ENCODE measurements at places on chromosomes 3 and 15.

DNA sequence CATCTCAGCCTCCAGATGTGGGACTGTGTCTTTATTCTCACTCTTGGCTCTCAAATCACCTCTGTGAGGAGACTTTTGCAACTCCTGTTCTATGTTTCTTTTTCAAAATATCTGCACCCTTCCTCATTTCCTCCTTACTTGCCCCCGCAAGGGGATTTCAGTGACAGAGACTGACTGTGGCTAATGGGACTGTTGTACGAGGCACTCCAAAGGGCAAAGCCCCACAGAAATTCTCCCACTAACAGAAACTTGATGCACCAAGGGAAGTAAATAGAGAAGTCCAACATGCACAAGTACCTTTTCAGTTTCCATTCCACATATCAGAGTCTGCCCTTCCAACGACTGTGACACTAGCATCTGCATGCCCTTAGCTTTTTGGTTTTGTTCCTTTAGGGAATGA is 69.7 kb downstream of the LRRK1 start:
- no peak for DNase-seq

- no peak for DNase-seq
These were observed 37.1 kb downstream of the PHC3 start for GRCh38 chr3:170144437-170144843.

GRCh38 chr3:124442463-124442862 is 287.8 kb upstream of the UMPS start:
- no peak for DNase-seq

DNA sequence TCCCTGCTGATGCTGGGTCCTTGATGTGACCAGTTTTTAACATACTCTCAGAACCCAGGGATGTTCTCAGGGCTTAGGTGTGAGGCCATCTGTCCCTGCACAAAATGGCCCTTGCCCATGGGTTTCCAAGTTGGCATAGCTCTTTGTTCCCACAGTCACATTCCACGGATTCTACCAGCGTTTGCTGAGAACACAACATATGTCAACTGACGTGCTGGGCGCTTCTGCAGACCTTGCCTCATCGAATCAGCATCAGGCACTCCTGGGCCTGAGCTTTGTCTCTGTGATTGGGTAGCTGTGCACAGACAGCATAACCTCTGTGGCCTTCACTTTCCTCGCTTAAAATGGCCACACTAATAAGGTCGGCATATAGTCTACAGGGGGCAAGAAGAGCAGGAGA is 69.0 kb downstream of the MGLL start:
- DNase-seq = no peak

DNA sequence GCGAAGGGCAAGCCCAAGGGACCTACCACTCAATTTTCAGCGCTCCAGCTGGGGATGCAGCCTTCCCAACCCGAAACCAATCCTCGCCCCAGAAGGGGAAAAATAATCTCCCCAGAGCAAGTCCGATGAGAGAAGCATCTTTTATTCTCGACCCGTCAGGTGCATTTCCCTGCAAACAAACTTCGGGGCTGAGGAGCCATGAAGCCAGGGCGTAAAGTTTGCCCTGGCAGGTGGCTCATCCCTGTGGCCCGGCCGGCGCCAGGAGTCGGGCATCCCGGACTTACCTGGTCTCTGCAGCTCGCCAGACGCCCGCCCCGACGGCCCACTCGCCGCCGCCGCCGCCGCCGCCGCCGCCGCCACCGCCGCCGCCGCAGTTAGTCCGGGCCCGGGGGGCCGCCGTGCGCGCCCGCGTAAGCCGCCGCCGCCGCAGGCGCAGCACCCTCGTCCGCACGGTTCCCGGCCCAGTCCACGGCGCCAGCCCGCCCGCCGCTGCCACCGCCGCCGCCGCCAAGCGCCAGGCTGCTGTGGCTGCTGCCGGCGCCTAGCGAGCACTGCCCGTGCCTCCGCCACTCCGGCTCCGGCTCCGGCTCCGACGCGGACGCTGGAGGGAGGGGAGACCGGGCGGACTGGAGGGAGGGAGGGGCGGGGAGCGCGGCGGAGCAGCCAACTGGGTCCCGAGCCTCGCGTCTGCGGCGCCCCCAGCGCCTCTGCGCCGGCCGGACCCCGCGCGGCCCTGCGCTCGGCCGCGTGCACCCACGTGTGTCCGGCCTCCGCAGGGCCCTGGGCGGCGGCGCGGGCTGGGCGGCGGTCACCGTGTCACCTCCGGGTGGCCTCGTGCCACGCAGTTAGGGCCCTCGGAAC is at the start of gene CNTN3:
CNTN3 (minus strand) TSS at position 553 of the 861 bp plus-strand sequence. CDS start 93,547 bp downstream, outside the sequence.
- no peak for DNase-seq
